ENCODE measurements at places on chromosomes 16 and 17. TPM values are rescaled to one million over a fixed set of nuclear protein-coding genes. Genes with fewer than 3 reads are reported as not detected.

The RHOT1 gene
- total RNA-seq = 21.8 TPM

The PPY gene
- not detected for total RNA-seq

The PRAC1 gene
- total RNA-seq = not detected

The EPN3 gene
- 0.76 TPM for total RNA-seq

The CMTM2 gene
- 0.13 TPM for total RNA-seq

The OSBPL7 gene
- 18.1 TPM for total RNA-seq

The KRTAP4-4 gene
- not detected for total RNA-seq

The SHISA6 gene
- total RNA-seq = not detected

The NME3 gene
- total RNA-seq = 61.8 TPM

The CDH13 gene
- total RNA-seq = 98.6 TPM

The NPIPA2 gene
- 0.13 TPM for total RNA-seq

The PTX4 gene
- not detected for total RNA-seq

The KRTAP2-3 gene
- 2.6 TPM for total RNA-seq
